OCI-M1 (cell line): ENCODE measurements at places on chromosomes 7 and 10.

GRCh38 chr10:26969145-26969926 is 108.6 kb upstream of the ABI1 start:
- DNase-seq = peak; percentile 9

DNA sequence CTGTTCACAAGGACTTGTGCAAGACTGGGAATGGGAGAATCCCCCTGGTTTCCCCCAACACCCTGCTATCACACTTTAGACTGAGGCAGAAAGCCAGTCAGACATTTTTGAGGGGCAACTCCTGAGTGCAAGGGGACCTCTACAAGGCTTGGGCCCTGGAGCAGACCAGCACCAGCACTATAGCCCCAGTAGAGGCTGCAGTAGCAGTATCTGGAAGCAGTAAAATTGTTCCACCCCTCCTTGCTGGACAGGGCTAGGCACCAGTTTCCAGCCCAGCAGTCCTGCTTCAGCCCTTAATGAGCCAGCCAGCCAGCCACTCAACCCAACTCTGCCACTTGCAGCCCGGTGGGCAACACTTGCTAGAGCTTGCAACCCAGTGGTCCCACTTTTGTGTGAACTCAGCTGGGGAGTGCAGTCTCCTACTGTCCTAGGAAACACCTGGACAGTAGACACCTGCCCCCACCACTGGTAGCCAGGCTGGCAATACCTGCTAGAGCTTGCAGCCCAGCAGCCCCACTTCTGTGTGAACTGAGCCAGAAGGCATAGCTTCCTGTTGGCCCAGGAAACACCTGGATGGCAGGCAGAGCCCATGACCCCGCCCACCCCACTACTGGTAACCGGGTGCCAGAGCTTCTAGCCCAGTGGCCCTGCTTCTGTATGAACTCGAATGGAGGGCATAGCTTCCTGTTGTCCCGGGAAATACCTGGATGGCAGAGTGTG is 65.0 kb downstream of the FBXL13 start:
- no peak for DNase-seq

DNA sequence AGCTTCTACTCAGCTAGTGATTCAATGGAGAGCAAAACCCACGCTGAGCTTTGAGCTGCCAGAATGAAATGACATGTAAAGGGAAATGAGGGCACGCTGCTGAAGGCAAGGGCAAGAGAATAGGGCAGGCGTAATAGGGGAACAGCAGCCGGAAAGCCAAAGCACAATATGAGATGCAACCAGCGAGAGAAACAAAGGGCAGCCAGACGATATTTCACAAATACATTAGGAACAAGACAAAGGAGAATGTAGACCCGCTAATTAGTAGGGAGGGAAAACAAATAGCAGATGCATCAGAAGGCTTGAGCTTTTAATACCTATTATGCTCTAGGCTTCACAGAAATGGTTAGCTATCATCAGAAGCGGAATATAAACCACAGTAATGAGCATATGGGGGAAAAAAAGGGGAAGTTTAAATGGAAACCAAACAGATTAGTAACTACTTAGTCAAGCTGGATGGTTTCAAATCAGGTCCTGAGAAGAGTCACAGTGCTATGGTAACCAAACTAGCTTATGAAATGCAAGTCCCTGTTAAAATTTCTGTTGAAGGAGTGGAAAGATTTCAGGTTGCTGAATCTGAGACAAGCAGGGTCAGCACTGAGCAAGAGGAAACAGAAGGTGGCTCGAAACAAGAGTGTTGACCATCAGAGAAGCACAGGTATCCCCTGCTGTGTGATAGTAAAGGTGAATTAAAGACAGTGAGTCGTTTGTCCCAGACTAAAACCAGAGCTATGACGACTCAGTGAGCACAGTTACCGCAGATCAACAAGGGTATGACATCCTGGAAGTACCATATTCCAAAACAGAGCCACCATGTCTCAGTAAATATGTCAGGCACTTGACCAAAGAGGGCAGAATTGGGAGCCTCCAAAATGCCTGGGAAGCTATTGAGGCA is 496.9 kb upstream of the CELF2 start:
- peak; percentile 14 for DNase-seq

- DNase-seq = no peak
These were observed 46.5 kb downstream of the TFEC start for GRCh38 chr7:115984105-115984504.

GRCh38 chr10:62924344-62924748 is 108.2 kb upstream of the EGR2 start:
- DNase-seq = no peak

- DNase-seq = no peak
These were observed 1014.1 kb downstream of the REEP3 start for GRCh38 chr10:64535131-64535867.

DNA sequence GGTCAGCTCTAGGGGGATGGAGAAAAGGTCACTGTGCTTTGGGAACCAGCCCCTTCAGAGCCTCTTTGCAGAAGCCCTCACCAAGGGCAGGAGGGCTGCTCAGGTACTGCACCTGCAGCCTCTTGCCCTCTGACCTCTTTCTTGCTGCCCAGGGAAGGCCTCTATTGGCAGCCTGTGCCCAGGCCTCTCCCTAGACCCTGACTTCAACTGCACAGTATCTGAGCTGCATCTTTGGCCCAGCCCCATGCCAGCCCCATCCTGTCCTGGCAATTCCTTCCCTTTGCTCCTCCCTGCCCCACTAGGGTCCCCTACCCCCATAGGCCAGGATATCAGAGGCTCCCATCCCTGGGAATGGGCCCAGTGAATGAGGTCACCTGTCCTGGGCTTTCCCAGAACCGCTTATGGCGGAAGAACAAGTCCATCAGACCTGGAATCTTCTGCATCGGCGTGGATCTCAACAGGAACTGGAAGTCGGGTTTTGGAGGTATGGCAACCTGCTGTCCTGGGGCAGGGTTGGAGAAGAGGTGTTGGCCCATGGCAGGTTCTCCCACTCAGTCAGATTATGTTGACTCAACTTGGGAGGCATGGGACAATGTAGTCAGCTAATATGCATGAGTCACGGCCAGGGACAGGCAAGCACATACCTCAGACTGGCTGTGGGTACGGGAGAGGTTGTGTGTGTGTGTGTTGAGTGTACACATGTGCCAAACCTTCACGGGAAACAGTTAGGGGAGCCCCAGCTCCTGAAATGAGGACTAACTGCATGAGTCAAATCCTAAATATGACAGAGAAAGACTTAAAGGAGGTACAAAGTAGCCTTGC is 17.1 kb upstream of the CPA1 start:
- no peak for DNase-seq

- DNase-seq = peak; percentile 69
These were observed 2.0 kb downstream of the HPSE2 start for GRCh38 chr10:99233689-99234037.

- DNase-seq = no peak
These were observed 1.8 kb downstream of the PKD2L1 start for GRCh38 chr10:100328198-100328597.

- DNase-seq = no peak
These were observed 69.3 kb upstream of the PDZD8 start for GRCh38 chr10:117444497-117445040.

GRCh38 chr10:132065491-132066105 is at the start of gene JAKMIP3:
Gene JAKMIP3 (plus strand): TSS chr10:132065946. CDS start chr10:132104809, 38,863 bp downstream.
- no peak for DNase-seq

GRCh38 chr10:1498746-1499358 is 238.5 kb downstream of the ADARB2 start:
- DNase-seq = no peak

DNA sequence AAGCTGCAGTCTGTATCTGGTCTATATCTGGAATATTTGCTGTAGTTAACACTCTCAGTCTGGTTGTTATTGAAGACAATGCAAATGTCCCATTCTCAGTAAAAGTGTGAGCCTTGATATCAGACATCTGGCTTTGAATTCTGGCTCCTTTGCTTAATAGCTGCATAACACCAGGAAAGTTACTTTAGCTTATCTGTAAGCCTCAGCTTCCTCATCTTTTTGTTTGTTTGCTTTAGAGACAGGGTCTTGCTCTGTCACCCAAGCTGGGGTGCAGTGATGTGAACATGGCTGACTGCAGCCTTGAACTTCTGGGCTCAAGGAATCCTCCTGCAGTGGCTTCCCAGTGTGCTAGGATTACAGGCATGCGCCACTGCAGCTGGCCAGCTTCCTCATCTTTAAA is 41.3 kb downstream of the CNNM2 start:
- peak; percentile 25 for DNase-seq

DNA sequence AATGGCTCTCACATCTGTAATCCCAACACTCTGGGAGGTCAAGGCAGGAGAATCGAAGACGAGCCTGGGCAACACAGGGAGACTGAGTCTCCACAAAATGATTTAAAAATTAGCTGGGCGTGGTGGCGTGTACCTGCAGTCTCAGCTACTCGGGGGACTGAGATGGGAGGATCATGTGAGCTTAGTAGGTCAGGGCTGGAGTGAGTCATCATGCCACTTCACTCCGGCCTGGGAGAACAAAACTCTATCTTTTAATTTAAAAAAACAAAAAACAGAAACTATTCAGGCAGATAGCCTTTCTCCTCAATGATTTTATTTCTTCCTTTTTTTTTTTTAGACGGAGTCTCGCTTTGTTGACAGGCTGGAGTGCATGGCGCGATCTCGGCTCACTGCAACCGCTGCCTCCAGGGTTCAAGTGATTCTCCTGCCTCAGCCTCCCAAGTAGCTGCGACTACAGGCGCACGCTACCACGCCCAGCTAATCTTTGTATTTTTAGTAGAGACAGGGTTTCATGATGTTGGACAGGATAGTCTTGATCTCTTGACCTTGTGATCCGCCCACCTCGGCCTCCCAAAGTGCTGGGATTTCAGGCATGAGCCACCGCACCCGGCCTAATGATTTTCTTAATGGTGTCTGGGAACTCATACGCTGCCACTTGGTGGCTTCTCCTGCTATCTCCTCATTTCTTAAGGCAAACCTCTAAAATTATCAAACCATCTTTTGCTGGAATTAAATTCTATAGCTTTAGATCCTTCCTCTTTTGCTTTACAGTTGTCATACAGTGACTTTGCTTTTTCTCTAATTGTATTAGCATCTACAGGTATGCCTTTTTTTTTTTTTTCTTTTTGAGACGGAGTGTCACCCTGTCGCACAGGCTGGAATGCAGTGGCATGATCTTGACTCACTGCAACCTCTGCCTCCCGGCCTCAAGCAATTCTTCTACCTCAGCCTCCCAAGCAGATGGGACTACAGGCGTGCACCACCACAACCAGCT is 22.9 kb downstream of the SRPK2 start:
- peak; percentile 23 for DNase-seq

- DNase-seq = no peak
These were observed 319.5 kb upstream of the NFE2L3 start for GRCh38 chr7:25832456-25832855.

- no peak for DNase-seq
These were observed 280.9 kb downstream of the GRID1 start for GRCh38 chr10:86085686-86086085.

- DNase-seq = no peak
These were observed 185.3 kb downstream of the DIP2C start for GRCh38 chr10:504121-504611.

DNA sequence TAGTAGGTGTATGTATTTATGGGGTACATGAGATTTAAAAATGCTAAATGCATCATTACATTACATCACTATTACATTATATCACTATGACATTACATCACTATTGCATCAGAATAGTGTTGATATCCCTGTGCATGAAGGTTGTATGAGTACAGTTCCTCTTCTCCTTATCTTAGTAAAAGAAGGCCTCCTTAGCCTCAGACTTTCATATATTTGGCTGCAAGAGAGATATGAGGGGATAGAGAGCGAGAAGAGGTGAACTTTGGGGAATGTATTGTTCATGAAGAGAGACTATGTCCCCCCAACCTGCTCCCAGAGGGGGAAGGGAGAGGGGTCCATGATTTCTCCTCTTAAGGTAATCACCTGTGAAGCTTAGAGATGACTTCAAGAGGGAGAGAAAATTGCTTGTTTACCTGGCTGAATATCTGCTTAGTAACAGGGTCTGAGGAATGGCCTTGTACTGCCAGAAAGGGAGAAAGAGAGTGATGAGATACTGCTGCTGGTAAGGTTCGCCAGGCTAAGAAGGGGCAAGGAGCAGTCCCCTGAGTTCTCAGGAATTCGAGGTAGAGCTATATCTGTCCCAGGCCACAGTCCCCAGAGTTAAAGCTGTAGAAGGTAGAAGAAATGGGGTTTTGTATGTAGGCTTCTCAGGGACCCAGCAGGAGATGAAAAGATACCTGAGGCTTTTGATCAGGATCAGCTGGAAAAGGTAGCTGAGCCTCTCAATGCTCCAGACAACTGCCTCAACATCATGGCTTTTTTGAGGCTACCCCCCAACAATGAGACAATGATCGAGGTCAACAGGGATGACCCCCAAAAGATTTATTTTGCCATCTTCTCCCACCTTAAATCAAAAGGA is 168.4 kb upstream of the WNT16 start:
- peak; percentile 87 for DNase-seq

DNA sequence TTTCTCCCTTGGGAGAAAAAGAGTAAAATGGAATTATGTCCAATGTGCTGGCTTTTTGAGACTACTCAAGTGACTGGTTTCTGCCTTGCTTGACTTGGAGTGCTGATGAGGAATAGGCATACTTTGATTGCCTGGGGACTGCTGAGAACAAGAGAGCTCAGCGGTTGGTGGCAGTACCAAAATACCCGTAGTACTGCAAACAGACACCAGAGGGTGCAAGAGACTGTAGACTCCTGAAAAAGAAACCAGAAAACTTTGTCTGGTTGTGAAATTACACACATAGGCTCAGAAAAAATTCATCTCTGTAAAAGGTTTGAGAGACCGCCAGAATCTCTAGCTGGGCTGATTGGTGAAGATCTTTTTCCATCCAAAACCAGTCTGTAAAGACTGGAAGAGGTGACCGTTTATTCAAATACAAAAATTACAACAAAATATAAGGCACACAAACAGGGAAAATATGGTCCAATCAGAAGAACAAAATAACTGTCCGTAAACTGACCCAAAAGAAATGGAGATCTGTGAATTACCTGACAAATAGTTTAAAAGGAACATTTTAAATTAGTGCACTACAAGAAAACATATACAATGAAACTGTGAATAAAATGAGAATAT is 18.5 kb downstream of the BICC1 start:
- peak; percentile 92 for DNase-seq

GRCh38 chr7:114715907-114716306 is 206.0 kb upstream of the MDFIC start:
- peak; percentile 8 for DNase-seq

DNA sequence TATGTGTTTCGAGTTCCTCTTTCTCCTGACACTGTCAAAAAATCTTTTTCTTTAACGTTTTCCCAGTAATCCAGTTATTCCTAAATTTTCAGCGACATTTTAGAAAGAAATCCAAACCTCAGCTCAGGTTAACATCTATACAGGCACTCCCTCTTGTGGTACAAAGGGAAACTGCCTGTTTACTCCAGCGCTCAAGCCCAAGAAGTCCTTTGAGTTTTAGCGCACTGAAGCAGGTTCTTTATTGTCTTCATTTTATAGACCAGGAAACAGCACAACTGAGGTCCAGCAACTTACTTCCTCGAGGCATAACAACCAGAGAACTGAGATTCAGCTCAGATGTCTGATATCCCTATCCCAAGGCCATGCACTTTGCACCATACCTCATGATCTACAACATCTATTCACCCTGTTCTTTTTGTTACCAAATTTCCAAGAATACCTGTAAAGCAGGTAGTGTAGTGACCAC is 287.2 kb upstream of the MKLN1 start:
- DNase-seq = peak; percentile 78

DNA sequence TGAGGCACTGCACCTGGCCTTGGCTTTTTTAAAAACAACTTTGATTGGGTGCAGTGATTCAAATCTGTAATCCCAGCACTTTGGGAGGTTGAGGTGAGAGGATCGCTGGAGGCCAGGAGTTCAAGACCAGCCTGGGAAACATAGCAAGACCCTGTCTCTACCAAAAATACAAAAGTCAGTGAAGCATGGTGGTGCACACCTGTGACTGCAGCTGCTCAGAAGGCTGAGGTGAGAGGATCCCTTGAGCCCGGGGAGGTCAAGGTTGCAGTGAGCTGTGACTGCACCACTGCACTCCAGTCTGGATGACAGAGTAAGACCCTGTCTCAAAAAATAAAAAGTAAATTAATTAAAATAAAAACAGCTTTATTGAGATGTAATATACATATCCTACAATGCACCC is 84.9 kb downstream of the NPTX2 start:
- DNase-seq = no peak
